ENCODE measurements at places on chromosomes 1 and 21.

DNA sequence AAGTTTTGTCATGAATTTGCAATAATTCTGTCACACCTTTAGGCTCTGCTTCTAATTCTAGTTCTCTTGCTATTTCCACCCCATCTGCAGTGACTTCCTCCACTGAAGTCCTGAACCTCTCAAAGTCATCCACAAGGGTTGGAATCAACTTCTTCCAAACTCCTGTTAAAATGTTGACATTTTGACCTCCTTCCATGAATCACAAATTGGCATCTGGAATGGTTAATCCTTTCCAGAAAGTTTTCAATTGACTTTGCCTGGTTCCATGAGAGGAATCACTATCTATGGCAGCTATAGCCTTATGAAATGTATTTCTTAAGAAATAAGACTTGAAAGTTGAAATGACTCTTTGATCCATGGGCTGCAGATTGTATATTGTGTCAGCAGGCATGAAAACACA is 19.7 kb upstream of the SFT2D2 start:
- DNase-seq: no peak

DNA sequence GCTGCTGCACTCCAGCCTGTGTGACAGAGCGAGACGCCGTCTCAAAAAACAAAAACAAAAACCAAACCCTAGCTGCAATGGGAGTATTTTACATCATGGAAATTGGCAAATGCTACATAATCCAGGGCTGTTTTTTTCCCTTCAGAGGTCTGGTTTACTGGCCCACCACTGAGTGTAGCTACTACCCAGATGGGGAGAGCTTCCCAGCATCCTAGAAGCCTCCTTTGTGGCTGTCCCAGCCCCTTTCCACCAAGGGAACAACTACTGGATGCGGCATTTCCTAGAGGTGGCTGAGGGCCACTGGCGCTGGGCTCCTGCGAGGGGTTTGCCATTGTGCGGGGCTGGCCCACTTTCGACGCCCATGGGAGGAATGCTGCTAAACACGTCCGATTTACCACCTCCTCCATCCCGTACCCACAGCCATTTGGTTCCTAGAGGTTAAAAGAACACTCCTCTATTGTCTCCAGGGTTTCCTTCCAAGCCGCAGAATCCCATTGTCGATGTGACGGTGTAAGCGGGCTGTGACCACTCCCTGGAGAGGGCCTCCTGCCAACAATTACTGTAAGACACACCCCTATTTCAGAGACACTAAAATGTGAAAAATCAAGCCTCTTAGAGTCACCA is 55.4 kb downstream of the RUNX3 start:
- DNase-seq: no peak

DNA sequence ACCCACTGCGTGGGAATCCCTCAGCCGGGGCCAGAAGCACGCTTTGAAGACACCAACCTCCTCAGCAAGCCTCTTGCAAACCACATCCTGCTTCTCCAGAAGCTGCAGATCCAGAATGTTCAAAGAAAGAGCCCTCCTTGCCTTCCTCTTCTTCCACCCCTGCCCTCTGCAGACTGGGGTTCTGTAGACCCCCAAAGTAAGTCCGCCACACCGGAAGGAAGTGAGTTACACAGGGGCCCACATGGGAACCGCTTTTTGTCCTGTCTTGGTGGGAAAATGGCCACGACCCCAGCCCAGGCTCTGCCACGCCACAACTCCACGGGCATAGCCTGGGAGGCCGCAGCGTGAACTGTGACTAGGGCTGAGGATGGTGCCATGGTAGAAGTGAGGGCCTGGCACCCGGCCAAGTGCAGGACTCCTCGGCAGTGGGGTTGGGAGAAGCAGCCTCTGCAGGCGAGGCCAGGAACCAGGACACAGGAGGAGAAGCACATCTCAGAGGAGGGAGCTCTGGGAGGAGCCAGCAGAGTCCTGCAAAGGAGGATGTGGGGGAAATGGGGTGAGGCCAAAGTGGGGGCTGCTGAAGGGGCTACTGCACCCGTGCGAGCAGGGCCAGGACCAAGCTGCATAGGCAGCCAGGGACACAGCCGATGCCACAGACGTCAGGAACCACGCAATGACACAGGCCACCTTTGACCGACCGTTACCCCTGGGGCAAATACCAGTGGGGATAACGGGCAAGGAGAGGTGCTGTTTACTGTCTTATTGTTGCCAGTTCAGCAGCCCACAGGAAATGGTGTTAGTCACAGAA is 30.9 kb downstream of the PDE9A start:
- DNase-seq: peak; percentile 44

- no peak for DNase-seq
Observed at GRCh38 chr1:63635681-63636080, 42.5 kb downstream of the PGM1 start.

GRCh38 chr1:230800891-230801840 is 54.0 kb downstream of the CAPN9 start:
- DNase-seq: no peak

GRCh38 chr1:213057264-213058059 is 6.4 kb downstream of the RPS6KC1 start:
- DNase-seq: no peak

GRCh38 chr21:41445465-41445862 is 19.4 kb downstream of the MX1 start:
- no peak for DNase-seq

GRCh38 chr1:219442611-219443061 is 170.3 kb downstream of the ZC3H11B start:
- DNase-seq: no peak

GRCh38 chr1:223683586-223684487 is 18.3 kb upstream of the CAPN8 start:
- DNase-seq: peak; percentile 56

- DNase-seq: no peak
Observed at GRCh38 chr1:93977598-93977945, 68.3 kb upstream of the GCLM start.

- DNase-seq: no peak
Observed at GRCh38 chr1:117985973-117986372, 56.4 kb downstream of the WDR3 start.

- DNase-seq: no peak
Observed at GRCh38 chr1:94143809-94144176, 22.8 kb upstream of the ABCA4 start.

GRCh38 chr1:99180343-99180808 is 83.9 kb upstream of the PLPPR4 start:
- peak; percentile 65 for DNase-seq

DNA sequence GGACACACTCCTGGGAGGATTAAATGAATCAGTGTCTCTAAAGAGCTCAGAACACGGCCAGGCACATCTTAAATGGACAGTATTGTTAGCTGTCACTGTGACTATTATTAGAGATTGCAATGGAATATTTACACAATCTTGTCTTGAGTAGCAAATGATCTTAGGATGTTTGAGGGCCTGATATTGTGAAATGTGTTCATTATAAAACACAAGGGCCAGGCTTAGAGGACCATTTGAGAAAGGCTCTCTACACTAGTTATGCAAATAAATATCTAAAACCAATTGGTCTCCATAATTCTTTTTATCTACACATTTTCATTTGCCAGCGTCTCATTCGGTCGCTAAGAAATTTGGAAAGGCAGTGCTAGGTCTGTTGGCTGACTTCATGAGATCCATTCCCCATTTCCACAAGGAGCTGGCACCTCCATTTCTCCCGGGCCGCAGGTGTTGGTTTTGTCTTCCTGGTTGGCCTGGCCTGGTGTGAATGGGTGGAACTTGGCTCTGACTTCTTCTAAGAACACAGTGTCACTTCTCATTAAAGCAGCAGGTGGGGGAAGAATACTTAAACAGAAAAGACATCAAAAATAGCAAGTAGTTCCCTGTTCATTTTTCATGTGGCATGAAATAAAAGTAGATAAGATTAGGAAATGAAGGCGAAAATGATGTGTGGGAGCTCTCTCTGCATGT is 56.0 kb upstream of the PLXNA2 start:
- no peak for DNase-seq

DNA sequence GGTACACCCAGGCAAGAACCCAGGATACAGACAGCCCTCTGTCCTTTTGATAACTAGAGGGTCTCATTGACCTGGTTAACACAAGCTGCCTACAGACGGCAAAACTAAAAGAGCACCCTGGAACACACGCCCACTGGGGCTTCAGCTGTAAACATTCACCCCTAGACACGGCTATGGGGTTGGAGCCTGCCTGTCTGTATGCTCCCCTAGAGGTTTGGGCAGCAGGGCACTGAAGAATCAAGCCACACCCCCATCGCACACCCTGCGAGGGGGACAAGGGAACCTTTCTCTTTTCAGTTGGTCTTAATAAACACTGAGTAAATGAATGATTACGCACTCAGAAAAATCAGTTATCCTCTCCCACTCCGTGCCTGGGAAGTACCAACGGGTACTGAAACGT is 35.5 kb downstream of the LRRC3 start:
- DNase-seq: no peak

GRCh38 chr1:182845379-182845778 is 6.2 kb downstream of the DHX9 start:
- DNase-seq: no peak

GRCh38 chr21:45162809-45163208 is 88.4 kb downstream of the ADARB1 start:
- DNase-seq: no peak

GRCh38 chr21:38712664-38713063 is 93.1 kb upstream of the ETS2 start:
- DNase-seq: no peak

GRCh38 chr1:162177126-162177525 is 107.6 kb downstream of the NOS1AP start:
- DNase-seq: no peak

DNA sequence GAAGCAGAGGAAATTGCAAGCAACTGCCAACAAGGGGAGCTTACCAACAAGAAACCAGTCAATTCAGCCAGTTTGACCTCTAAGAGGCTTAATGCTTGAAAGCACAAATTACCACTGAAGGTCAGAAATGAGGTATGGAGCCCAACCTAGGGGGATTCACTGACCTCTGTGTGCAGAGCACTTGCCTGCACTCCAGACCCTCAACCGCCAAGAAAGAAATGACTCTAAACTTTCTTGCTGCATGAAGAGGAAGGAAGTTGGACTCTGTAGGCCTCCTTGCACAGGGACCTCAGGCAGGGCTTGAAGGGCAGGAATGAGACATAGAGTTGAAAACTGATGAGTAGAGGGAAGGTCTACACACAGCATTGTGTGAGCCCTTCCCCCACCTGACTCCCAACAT is 10.0 kb downstream of the ARMH1 start:
- no peak for DNase-seq

GRCh38 chr21:35652196-35652595 is 408.1 kb downstream of the SETD4 start:
- no peak for DNase-seq

DNA sequence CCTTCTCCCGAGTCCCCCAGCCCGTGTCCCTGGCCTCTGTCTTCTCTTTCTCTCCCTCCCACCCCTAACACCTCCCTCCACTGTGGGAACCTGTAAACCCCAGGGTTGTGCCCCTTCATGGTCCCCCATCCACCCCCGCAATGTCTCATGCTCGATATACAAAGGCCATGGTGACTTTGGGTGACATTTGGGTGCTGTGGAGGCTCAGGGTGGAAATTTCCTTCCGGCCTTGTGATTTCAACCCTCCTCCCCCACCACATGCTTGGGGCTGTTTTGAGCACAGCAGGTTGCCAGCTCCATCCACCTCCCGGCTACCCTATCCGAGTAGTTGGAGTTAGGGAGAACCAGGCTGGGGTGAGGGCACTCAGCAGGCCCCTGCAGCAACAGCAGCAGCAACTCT is 25.7 kb upstream of the VPS13D start:
- peak; percentile 38 for DNase-seq

GRCh38 chr1:179251675-179252074 is 22.2 kb upstream of the ABL2 start:
- DNase-seq: peak; percentile 40

DNA sequence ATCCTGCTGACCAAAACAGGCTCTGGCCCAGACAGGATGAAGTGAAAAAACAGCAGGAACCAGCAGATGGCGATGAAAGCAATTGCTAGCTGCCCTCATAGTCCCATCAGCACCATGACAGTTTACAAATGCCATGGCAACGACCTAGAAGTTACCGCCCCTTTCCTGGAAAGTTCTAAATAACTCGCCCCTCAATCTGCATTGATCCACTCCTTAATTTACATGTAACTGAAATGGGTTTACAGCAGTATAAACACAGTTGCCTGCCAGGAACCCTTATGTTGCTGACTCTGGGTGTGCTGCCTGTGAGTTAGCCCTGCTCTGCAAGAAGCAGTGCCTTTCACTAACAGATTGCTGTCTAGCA is 65.5 kb upstream of the CR1L start:
- DNase-seq: peak; percentile 36

GRCh38 chr1:233843525-233844204 is 60.8 kb upstream of the SLC35F3 start:
- DNase-seq: no peak

GRCh38 chr1:224632921-224633321 is 16.8 kb downstream of the CNIH3 start:
- DNase-seq: no peak

DNA sequence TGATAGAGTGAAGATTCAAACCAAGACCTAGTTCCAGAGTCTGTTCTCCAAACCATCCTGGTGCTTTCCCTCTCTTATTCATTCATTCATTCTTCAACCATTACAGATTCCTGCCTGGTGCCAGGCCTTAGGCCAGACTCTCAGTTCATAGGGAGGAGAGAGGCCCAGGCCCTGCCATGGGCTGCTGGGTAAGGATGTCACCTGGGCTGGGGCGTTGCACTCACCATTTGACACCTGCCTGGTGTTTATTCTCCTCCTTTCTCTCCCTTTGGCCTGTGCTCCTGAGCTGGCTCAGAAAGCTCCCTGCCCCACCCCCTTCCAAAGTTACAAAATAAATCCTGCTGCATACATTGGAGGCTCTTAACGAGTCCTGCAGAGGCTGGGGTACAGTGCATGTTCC is 549.8 kb downstream of the MATN1 start:
- no peak for DNase-seq

DNA sequence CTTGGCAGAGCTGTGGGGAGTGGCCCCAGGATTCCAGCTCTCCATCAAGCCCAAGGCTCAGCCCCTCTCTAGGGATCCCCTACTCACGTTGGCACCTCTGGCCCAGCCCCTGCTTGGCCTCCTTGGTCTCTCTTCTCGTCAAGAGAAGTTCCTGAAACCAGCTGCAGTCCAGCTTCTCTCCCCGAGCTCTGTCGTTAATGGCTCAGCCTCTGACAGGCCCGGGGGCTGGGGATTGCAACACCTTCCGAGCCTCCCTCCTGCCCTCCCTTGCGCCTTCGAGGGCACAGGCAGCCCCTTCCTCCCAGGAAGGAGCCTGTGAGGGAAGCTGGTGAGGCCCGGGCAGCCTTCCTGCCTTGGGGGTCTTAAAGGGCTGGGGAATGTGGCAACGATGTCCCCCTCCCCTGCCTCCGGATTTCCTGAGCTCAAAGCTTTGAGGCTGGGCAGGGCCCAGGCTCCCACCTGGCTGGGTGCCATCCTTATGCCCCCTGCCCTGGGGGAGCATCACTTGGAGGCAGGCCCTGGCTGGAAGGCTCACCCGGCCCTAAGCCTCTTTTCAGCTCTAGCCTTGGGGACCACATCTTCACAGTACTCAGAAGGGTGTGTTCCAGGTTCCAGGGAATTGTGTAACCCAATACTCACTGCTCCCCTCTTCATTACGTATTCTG is at the start of gene CSF3R:
Gene CSF3R (minus strand): TSS at position 190 of the 665 bp plus-strand sequence. CDS start 3,417 bp downstream, outside the sequence.
- no peak for DNase-seq

DNA sequence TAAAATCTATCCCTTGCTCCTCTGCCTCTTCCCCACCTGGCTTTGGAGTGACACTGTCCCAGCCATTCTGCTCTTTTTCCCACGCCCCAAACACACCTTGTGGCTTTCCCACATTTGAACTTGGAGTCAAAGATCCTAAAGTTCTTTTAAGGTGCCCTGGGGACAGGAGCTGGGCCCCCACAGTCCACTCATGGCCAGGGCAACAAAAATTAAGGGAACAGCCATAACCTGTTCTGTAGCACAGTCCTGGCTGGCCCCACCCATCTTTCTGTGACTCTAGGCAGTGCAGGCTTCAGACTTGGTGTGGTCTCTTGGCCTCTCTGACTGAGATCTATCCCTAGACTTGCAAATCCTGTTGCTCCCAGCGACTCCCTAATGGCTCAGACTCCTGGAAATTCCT is 143.0 kb upstream of the MAGI3 start:
- DNase-seq: no peak
